ENCODE measurements at places on chromosomes 3 and 15. TPM values are rescaled to one million over a fixed set of nuclear protein-coding genes. Genes with fewer than 3 reads are reported as not detected.

UNC13C gene
- total RNA-seq = not detected

FBLN2 gene
- total RNA-seq = 18.0 TPM

PROK2 gene
- total RNA-seq = not detected

MFAP1 gene
- total RNA-seq = 37.8 TPM

CHST13 gene
- total RNA-seq = not detected

SLC6A20 gene
- total RNA-seq = not detected

MESP2 gene
- 0.75 TPM for total RNA-seq

LRRK1 gene
- total RNA-seq = 10.6 TPM

SCN11A gene
- under 0.01 TPM for total RNA-seq

TEX55 gene
- not detected for total RNA-seq

GOLGA6B gene
- total RNA-seq = not detected

ADCY5 gene
- 0.22 TPM for total RNA-seq

GNAT1 gene
- total RNA-seq = not detected

SLC28A1 gene
- total RNA-seq = 0.12 TPM

Measured in uterine smooth muscle cell (primary cell).